ENCODE measurements at places on chromosomes 11 and 22.
A peak's percentile ranks its signal among the peaks of the same experiment; 100 is the strongest.

- DNase-seq, result no peak
Measured at GRCh38 chr11:65503368-65503948, 4.6 kb downstream of the MALAT1 start.

GRCh38 chr11:86514453-86514852 is 139.8 kb downstream of the CCDC81 start:
- DNase-seq, result no peak

DNA sequence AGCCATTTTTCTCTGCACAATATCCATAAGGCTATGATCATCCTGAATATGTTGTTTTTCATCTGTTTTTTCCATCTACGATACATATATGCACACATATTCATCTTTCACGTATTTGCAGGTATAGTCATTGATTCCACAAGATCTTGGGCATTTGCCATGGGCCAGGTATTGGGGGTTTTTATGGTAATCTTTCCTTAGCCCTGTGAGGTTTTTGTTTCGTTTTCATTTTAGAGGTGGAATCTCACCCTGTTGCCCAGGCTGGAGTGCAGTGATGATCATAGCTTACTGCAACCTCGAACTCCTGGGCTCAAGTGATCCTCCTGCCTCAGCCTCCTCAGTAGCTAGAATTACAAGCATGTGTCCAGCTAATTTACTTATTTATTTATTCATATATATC is 20.0 kb downstream of the CD6 start:
- no peak for DNase-seq

DNA sequence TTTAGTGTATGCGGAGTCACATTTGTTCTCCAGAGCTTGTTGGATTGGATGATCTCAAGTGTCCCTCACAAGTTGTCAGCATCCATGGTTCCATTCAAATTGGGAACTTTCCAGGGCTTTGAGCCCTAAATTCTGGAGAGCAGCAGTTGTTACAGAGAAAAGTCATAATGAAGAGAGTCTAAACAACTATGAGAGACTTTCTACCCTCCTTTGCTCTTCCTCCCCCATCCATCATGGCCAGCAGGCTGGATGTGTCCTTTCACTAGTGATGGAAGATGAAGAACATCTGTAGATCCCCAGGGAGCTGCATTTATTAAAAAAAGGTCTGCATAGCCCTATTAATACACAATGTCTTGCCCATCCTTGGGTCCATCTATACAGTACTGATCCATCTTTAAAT is 129.6 kb upstream of the TIMP3 start:
- DNase-seq, result no peak

DNA sequence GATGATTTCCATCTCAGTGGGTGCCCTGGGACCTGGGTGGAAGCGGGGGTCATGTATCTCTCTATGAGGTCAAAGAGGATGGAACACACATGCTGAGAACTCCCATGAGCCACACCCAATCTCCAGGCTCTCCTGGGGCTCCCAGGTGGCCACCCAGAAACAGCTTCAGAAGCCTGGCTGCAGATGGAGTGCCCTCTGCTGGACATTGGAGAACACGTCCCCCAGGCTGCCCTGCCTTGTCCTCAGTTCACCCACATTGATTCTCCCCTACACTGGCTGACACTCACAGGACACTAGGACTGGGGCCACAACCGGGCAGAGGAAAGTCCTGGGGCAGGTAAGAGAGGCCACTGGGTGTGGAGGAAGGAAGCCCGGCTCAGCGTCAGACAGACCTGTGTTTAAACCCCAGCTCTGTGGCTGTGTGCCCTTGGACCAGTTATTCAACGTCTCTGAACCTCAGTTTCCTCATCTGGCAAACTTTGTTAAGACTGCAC is 4.5 kb upstream of the NOL12 start:
- peak; percentile 68 for DNase-seq

- no peak for DNase-seq
Measured at GRCh38 chr22:20000246-20001081, 16.2 kb downstream of the ARVCF start.

Measured in activated CD4-positive, alpha-beta T cell treated with anti-CD3 and anti-CD28 coated beads, Interleukin-2, amount 50 U/mL, for 4 hours (primary cell).